Hepatocyte (in vitro differentiated cells): ENCODE measurements at places on chromosomes 1 and 21. TPM values are rescaled to one million over a fixed set of nuclear protein-coding genes. Genes with fewer than 3 reads are reported as not detected.

GRCh38 chr1:59814180-59814900 is 409 bp upstream of the HOOK1 start:
- peak; percentile 95 for DNase-seq

DNA sequence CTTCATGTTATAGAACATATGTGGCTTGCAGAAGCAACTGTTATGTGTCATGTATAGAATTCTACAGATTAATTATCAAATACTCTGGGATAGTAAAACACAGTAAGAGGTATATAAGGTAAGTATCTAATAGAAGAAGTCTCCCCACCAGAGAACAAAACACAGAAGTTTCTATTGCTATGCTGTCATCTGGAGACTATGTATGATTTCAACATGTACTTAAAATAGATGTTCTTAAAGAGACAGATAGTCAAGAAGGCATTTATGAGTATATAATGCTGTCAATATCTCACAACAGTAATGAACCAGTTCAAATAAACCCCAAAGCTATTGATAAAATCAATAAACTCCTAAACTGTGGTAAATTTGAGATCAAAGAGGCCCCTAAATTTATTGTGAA is 8.1 kb upstream of the ADCY10 start:
- DNase-seq = no peak

- DNase-seq = no peak
These were observed 17.9 kb upstream of the THRAP3 start for GRCh38 chr1:36206323-36206858.

- no peak for DNase-seq
These were observed 36.8 kb downstream of the NTPCR start for GRCh38 chr1:232987046-232987773.

DNA sequence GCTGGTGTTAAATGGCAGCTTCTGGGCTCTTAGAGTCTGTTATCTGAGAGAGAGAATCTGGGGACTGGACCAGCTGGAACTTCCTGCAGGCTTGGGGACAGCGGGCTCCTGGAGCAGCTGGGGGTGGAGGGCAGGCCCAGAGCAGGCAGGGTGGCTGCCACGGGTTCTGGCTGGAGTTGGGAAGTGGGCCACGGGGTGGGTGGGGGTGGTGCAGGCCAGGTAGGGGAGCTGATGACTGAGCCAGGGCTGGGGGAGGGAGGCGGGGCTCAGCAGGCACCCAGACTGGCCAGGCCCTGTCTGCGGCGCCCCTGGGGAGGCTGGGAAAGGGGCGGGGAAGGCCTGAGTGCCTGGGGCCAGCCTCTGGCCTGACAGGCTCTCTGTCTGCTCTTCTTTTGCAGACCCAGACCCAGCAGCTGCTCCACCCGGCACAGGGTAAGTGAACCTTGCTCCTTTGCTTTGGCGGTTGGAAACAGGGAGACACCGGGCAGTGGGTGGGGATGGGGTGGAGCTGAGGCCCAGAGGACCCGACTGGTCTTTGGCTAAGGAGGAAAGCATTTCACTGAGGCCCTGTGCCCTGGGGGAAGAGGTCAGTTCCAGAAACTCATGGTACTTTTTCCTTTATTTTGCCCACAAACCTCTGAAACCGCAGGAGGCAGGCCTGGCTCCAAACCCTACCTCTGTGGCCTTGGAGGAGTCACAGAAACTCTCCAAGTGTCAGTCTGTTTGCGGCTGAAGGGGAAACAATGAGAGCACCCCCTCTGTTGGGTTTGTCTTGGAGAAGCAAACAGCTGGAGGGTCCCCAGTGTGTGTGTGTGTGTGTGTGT is 48.8 kb downstream of the ARHGEF10L start:
- peak; percentile 91 for DNase-seq

DNA sequence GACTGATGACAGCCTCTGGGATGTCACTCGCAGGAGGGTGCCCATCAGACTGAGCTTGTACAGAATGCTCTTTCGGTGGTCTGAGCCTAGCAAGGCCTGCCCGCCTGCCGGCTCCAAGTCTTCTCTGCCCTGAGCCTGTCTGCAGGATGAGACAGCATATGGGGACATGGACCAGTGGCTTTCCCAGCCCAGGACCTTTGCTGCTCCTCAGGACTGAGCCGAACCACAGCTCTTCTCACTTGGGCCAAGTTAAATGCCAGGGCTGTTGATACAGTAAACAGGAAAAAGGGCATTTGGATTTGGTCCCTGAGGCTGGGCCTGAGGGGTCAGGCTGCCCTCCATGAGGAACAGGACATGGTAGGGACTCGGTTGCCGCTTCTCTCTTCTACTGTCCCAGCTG is 64.3 kb upstream of the EPS8L3 start:
- DNase-seq = no peak

DNA sequence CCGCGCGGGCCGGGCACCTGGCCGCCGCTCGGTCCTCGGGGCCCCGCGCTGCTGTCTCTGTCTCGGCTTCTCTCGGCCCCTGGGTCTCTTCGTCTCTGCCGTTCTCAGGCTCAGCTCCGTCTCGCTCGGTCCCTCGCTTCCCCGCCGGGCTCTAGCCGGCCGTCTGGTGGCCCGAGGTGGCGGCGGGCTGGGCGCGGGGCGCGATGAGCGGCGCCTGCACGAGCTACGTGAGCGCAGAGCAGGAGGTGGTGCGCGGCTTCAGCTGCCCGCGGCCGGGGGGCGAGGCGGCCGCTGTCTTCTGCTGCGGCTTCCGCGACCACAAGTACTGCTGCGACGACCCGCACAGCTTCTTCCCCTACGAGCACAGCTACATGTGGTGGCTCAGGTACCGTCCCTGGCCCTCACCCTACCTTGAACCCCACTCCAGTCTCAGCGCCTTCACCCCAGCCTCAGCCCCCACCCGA is 355 bp downstream of the SHISAL2A start:
- peak; percentile 22 for DNase-seq

- no peak for DNase-seq
These were observed 14.0 kb upstream of the S100B start for GRCh38 chr21:46618738-46619379.

GRCh38 chr1:173062150-173062938 is 11.6 kb upstream of the TNFSF18 start:
- peak; percentile 15 for DNase-seq

DNA sequence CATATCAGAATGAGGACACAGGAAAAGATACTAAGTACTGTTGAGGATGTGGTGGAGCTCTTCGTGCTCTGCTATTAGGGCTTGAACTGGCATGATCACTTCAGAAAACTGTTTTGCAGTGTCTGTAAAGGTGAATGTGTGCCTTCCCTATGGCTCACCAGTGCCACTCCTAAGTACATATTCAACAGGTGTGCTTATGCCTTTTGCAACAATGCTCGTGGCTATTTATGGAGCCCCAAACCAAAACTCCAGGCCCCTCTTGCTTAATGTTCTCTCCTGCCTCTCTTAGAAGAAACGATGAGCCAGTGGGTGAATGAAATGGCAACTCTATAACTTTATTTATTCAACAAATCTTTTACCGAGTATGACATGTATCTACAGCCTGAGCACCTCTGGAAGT is 70.2 kb downstream of the TAS1R2 start:
- no peak for DNase-seq

GRCh38 chr1:61357539-61357938 is 275.2 kb downstream of the NFIA start:
- DNase-seq = no peak

- DNase-seq = no peak
These were observed 28.7 kb upstream of the FASLG start for GRCh38 chr1:172630056-172630818.

DNA sequence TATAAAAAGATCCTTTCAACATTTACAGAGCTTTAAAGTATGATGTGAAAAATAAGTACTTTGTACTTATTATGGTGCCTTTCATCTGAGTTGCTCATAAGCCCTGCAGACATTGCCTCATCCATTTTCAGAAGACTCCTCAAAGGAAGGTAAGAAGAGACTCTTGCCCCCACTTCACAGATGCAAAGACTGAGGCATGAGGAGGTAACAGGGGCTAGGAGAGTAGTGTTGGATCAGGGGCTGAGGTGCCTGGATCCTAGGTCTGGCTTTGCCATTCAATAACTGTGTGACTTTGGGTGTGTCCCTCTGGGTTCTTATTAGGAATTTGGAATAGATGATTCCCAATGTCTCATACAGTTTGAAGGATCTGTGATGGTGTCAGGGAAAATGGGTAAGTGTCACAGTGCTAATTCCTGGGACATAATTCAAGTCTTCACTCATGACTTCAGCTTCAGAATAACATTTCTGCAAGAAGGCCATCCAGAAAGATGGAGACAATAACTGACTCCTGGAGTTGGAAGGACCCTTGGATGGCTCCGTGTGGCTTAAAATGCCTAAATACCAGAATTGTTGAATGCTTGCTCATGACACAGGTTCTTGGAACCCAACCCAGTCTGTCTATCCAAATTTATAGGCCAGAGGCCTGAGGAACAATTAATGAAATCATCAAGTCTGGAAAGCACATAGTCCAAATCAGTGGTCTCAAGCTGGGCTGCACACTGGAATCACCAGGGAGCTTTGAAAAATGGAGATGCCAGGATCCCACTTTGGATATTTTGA is 93.1 kb upstream of the RUNX1 start:
- DNase-seq = no peak

- no peak for DNase-seq
These were observed 82.3 kb downstream of the SSBP3 start for GRCh38 chr1:54323921-54324250.

DNA sequence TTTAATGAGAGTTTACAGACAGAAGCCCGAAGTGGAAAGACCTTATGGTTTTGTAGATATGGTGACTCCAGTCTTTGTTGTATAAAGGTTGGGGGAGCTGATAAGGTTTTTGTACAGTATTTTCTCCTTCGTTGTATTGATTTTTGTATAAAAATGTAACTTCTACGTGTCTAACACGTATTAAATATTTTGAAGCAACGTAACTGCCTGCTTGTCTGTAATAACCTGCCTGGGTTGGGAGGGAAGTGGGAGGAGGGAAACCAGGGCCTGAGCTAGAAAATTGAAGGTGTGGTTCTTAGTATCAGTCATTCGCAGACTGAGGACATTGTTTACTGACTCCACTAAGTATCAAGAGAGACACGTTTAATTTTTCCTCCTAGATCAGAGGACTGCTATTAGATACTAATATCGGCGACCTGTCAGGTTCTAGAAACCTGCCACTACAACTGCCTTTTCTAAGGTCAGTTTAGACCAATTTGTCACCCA is 2.2 kb downstream of the IER5 start:
- no peak for DNase-seq

DNA sequence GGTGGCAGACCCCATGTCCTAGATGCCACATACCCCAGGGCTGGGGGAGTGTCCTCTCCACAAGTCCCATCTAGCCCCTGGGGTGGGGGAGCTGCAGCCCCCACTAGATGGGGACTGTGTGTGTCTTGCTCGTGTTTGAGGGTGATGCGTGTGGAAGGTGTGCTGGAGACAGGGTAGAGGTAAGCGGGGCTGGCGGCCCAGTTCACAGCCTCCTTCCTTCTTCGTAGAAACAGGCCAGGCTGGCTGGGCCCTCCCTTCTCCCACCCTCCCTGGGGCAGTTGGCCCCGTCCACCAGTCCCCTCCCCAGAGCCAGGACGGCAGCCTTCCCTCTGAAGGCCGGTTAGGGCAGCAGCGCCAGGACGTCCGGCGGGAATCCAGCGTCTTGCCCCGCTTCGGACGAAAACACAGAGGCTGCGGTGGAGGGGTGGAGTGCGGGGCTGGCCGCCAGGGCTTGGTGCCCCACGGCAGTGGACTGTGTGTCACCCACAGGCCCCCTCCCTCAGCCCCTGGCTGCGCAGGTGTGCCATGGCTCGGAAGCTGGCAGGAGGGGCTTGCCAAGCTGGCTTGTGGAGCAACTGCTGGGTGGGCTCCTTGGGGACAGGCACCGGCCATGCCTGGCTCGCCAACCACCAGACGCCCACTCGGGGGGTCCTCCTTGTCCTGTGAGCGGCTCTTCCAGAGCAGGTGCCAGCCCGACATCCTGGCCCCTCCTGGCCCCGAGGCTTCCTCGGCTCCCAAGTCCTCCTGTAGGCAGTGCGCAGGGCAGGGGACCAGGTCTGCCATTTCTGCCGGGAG is 3.6 kb downstream of the PRDM16 start:
- peak; percentile 27 for DNase-seq

TEX35 gene
- not detected in 2 replicates for polyA plus RNA-seq

RRP1B gene
- 16.5 and 18.6 TPM in 2 replicates for polyA plus RNA-seq

KCNJ6 gene
- 0.46 and 0.52 TPM in 2 replicates for polyA plus RNA-seq

NOS1AP gene
- 4.4 and 9.3 TPM in 2 replicates for polyA plus RNA-seq

CFHR2 gene
- 6.8 and 9.6 TPM in 2 replicates for polyA plus RNA-seq

PPM1J gene
- polyA plus RNA-seq = 1.8 and 1.9 TPM in 2 replicates

NFYC gene
- polyA plus RNA-seq = 52.5 and 54.8 TPM in 2 replicates

MAST2 gene
- polyA plus RNA-seq = 32.4 and 33.5 TPM in 2 replicates
